Foreskin keratinocyte (primary cell): ENCODE measurements at places on chromosomes 2 and 18.

DNA sequence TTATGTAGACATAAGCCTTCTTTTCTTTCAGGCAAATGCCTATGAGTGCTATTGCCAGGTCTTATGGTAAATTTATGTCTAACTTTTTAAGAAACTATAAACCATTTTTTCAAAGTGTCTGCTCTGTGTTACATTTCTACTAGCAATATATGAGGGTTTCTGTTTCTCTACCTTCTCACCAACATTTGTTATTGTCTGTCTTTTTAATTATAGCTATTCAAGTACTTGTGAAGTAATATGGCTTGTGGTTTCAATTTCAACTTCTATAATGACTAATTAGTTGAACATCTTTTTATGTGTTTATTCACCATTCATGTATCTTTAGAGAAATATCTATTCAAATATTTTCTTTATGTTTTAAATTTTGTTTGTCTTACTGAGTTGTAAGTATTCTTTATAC is 213.1 kb upstream of the MC4R start:
- no peak for DNase-seq

GRCh38 chr2:124566518-124566970 is 541.5 kb downstream of the CNTNAP5 start:
- DNase-seq, result no peak

- DNase-seq, result no peak
Measured at GRCh38 chr18:59300676-59301285, 17.7 kb downstream of the CPLX4 start.

- DNase-seq, result no peak
Measured at GRCh38 chr2:73293534-73294171, at the start of gene EGR4. EGR4 (minus strand) TSS chr2:73293548; CDS start chr2:73293317, 231 bp downstream.

DNA sequence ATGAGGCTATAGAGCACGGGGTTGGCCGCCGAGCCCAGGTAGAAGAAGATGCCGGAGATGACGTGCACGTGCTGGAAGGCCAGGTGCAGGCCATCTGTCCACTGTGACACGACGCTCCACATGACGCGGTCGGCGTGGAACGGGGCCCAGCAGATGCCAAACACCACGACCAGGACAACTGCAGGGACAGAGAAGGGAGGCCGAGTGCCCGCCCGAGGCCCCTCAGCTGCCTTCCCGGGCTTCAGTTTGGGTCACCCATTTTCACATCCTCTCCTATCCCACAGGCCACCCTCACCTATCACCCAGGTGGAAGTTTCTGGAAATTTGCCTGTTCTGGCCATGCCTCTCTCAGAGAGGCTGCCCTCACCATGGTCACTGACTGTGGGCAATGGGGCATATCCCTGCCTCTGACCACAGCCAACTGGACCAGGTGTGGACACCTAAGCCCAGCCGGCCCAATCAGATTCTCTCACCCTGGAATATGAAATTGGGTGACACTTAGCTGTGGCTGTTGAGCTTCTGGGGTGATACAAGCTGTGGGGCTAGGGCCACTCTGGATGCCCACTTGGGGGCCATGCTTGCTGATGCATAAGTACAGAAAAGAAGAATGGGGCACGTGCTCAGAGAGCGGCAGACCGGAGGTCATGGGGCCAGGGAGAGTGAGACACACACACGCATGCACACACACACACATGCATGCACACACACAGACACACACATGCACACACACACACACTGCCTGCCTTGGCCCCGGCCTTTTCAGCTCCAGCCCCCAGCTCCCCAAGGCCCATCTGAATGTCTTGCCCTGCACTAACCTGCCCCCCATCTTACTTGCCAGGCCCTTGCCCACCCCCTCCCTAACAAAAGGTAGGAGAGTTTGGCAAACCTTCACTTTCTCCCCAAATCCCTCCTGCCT is 4.7 kb downstream of the NMUR1 start:
- no peak for DNase-seq

GRCh38 chr2:188577231-188577630 is 285.6 kb downstream of the GULP1 start:
- DNase-seq, result no peak

DNA sequence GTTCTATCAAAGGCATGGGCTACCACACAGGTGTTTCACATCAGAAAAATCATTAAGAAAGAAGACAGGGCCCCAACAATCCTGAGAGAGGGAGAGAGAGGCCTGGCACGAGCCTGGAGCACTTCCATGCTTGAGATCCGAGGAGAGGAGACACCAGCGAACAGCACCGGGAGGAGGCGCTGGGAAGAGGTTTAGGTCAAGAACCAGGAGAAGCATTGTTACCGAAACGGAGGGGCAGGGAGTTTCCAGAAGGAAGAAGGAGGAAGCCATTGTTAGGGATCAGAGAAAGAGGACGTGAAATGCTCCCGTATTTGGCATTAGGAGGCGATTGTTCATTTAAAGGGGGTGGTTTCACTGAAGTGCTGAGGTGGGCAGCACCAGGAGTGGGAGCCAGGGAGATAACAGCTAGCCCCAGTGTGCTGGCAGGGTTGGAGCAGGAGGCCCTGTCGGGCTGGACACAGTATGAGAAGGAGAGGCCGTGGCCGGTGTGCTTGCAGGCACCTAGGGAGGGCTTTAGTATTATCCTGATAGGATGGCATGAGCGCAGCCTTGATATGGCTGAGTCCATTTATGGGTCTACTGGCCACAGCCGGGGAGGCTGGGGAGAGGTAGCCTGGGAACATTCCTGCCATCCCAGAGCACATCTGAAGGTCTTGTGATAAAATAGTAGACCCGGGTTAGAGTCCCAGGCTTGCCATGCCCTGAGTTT is 244.9 kb downstream of the KLHL29 start:
- no peak for DNase-seq

GRCh38 chr2:84115173-84115857 is 343.8 kb downstream of the SUCLG1 start:
- DNase-seq, result no peak

DNA sequence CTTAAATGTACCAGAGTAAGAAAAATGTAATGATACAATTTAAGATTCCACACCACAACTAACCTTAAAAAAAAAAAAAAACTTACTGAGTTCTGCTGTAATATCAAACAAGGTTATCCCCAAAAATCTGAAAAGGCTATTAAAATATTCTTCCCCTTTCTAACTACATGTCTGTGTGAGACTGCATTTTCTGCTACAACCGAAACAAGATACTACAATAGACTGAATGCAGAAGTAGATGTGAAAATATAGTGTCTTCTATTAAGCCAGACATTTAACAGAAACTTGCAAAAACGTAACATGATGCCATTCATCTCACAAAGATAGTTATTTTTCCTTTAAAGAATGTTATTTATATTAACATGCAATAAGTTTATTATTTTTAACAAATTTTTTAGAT is 16.2 kb downstream of the SS18 start:
- DNase-seq, result no peak

DNA sequence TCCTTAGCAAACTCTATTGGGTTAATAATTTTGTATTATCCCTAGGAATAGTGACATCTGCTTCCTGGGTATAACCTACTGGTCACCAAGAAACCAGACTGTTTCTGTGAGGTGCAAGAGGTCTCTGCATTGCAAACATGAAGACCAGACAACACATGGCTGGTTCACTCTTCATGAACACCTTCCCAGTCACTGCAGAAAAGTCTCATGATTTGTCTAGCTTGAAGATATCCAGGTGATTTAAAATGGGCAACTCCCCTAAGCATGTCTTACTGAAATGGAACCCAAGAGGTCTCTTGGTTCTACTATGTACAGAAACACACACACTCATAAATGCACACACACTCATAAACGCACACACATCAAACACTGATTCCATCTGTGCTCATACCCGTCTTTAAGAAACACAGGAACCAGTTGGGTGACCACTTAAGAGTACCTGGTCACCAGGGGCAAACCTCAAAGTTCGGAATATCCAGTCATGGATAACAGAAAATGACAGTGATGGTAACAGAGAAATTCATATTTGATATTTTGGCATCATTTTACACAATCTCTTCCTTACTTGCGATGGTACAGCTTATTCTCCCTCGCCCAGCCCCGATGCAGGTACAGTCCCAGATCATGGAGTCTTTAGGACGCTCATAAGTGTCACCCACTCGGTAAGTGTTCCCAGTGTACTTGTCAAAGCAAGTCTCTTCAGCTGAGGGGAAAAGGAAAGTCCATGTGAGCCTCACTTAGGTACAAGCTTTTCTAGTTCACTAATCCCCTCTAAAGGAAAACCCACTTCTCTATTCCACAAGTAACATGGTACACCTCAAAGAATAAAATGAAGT is 2.9 kb downstream of the FN1 start:
- peak; percentile 45 for DNase-seq
